ENCODE measurements at places on chromosomes 4 and X.

DNA sequence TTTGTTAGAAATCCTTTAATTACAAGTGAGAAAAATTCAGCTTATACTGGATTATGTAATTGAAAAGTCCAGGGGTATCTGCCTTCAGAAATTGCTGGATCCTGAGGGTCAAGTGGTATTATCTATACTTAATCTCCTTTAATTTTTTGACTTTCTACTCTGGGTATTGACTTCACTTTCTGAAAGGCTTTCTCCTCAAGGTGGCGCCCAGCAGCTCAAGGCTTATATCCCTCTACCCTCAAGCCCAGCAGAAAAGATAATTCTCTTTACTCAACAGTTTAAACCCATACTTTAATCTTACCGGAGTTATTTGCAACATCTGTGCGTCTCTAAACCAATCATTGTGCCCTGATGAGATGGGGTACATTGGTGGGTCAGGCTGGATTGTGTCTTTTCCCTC, 129.5 kb downstream of the LARP7 start:
- peak; percentile 61 for DNase-seq

DNA sequence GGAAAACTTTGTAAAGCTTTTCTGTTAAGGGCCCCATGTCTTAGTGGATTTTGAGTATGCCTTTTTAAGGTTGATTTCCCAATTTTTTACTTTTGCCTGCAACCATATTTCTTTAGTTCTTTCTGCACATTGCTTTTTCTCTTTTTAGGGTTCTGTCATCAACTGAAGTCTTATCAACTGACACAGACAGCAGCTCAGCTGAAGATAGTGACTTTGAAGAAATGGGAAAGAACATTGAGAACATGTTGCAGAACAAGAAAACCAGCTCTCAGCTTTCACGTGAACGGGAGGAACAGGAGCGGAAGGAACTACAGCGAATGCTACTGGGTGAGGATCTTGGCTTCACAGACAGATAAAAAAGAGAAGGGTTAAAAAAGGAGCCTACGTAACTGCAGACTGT, 27.8 kb downstream of the TAF1 start:
- DNase-seq, result no peak

GRCh38 chr4:3442460-3442958, 741 bp downstream of the HGFAC start:
- no peak for DNase-seq

DNA sequence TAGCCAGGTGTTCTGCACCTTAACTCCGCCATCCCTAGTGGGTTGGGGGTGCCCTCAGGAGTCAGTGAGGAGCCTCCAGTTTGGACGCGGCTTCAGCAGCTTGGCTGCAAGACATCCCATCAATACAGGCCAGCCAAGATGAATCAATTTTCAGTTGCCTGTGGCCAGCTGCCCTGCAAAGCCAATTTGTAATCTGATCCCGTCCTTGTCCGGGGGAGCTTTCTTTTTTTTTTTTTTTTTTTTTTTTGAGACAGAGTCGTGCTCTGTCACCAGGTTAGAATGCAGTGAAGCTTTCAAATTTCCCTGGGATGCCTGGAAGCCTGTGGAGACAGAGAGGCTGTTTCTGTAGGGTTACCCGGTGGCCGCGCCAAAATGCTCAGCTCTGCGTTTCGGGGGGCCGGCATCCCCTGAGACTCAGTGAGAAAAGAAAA, 192.5 kb downstream of the ASMT start:
- peak; percentile 48 for DNase-seq

DNA sequence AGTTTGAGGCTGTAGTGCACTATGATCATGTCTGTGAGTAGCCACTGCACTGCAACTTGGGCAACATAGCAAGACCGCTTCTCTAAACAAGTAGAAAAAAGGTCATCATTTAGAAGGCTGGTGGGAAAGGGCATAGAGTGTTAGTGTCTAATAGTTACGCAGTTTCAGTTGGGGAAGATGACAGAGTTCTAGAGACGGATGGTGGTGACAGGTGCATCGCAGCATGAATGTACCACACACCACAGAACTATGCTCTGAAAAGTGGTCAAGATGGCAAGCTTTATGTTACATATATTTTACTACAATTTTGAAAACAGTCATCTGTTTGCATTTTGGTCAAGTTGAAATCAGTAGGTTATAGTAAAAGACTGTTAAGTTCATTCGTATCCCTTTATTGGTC, 23.7 kb upstream of the CLDN34 start:
- no peak for DNase-seq

DNA sequence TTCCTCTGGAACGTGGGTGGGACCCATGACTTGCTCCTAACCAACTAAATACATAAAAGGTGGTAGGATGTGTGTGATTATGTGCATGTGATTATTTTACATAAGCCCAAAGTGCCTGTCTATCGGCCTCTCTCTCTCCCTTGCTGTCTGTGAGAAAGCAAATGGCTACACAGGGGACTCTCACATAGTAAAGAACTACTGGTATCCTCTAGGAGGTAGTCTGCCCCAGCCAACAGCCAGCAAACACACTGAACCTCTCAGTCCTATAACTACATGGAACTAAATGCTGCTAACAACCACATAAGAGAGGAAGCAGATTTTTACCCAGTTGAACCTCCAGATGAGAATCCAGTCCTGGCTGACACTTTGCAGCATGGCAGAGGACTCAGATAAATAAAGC, 1249.4 kb downstream of the ADGRL3 start:
- no peak for DNase-seq

- no peak for DNase-seq
These were observed 376.0 kb downstream of the GBA3 start for GRCh38 chr4:23068756-23069155.

GRCh38 chr4:139658586-139659382, 6.8 kb upstream of the MGST2 start:
- DNase-seq, result no peak

GRCh38 chrX:48848847-48849246, 13.4 kb upstream of the PCSK1N start:
- DNase-seq, result no peak

GRCh38 chrX:138128027-138128671, 562.2 kb downstream of the ZIC3 start:
- peak; percentile 28 for DNase-seq

GRCh38 chr4:185143601-185143969, 519 bp downstream of the SLC25A4 start:
- DNase-seq, result peak; percentile 52

DNA sequence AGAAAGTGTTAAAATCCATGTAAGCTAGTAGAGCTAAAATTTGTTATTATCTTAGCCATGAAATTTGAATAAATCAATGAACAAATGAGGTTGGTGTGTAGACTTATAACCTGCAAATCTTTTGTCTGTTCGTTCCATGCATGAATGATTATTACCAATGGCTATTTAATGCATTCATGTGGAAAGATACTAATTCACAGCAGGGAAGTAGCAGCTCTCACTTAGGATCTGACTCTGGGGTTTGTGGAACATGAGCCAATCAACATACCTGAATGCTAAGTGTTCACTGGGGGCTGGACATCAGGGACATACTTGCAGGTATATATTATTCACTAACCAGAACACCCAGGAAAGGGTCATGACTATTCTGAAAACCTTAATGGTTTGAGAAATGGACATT, 444.1 kb downstream of the STIM2 start:
- DNase-seq, result no peak

- DNase-seq, result no peak
These were observed 283.4 kb downstream of the EPHA5 start for GRCh38 chr4:65386927-65387326.
